ENCODE measurements at places on chromosomes 16 and 17. TPM values are rescaled to one million over a fixed set of nuclear protein-coding genes. Genes with fewer than 3 reads are reported as not detected.

Gene TMEM235
- not detected for total RNA-seq

Gene HEXIM1
- 50.6 TPM for total RNA-seq

Gene SECTM1
- 1.4 TPM for total RNA-seq

Gene NPTX1
- 91.0 TPM for total RNA-seq

Gene UTP18
- 69.3 TPM for total RNA-seq

Gene SYNGR3
- 6.5 TPM for total RNA-seq

Gene VMO1
- 1.3 TPM for total RNA-seq
